ENCODE measurements at places on chromosomes 11 and 22.

DNA sequence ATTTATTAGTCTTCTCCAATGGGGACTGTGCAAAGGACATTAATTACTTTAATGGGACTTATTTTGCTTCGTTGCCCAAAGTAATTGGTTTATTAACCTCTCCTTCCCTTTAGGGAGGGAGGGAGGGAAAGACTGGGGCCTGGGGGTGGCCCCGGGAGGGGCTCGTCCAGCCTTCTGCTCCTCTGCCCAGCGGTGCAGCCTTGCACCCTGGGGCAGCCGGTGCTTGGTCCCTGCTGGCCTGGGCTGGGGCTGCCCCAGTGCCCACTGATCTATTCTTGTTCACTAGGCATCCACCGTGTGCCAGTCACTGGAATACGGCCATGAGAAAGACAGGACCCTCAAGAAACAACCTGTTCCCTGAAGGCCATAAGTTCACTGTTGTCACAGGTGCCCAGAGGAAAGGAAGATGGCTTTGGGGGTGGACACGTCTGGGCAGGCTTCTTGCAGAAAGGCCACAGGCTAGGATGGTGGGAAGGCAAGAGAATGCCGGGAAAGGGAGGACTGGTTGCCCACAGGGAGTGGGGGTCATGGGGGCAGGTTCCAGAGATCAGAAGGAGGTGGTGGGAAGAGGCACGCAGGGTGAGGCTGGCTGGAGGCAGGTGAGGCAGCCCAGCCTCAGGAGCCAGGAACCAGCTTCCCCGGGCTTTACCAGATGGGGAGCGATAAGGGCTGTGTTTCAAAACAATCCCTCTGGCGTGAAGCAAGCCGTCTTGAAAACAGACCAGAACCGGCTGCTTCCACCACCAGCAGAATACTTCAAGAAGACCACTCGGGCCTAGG, 47.6 kb upstream of the KCNQ1OT1 start:
- no peak for DNase-seq

GRCh38 chr11:79007771-79008402, 432.9 kb downstream of the TENM4 start:
- no peak for DNase-seq

- no peak for DNase-seq
These were observed 22.1 kb downstream of the LMO2 start for GRCh38 chr11:33869481-33870422.

- DNase-seq: no peak
These were observed 1.5 kb downstream of the ATG13 start for GRCh38 chr11:46618837-46619236.

DNA sequence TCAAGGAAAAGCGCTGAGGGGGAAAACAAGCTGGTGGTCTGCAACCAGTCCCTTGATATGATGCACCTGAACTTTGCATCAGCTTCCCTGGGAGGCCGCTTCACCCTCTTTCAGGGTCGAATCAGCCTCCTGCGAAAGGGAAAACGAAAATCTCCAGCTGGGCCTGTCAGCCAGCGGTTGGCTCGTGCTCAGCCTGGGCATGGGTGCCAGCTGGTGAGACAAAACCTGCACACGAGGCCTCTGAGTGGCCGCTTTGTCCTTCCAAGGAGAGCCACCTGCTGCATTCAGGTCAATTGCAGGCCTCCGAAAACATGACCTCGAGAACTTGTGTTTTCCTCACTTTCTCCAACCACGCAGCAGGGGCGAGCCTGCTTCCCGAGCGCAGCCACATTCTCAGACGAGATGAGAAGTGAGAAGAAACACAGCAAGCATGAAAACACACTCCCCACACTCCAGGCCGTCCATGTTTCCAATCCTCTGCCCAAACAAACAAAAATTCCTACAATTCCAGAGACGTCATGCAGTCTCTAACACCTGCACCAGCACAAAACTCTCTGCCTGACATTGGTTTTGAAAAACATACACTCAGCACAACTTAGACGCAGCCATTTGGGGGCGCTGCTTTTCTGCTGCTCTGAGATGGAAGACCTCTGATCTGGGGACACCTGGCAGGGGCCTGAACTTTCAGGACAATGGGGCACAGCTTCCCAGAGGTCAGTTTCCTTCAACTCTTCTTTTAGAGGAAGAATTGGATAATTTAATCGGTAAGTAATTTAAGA, 77.1 kb downstream of the DHCR7 start:
- DNase-seq: no peak
